ENCODE measurements at places on chromosomes 1 and 21. TPM values are rescaled to one million over a fixed set of nuclear protein-coding genes. Genes with fewer than 3 reads are reported as not detected.

Gene CACNA1S
- not detected for total RNA-seq

Gene HSPA6
- 0.30 TPM for total RNA-seq

Gene ZNF695
- total RNA-seq, result 1.6 TPM

Gene HSD3B1
- total RNA-seq, result not detected

Gene TSPAN1
- total RNA-seq, result 2.0 TPM

Gene TAS1R1
- total RNA-seq, result not detected

Gene SLFNL1
- total RNA-seq, result 0.46 TPM

Gene CFHR2
- not detected for total RNA-seq

Gene PRELP
- under 0.01 TPM for total RNA-seq

Gene SLC16A4
- total RNA-seq, result 6.8 TPM

Gene INKA2
- total RNA-seq, result 2.4 TPM

Gene CFAP141
- not detected for total RNA-seq

Gene GPR25
- not detected for total RNA-seq

Gene CRNN
- not detected for total RNA-seq

Gene KCNK1
- 7.5 TPM for total RNA-seq

Gene CD48
- total RNA-seq, result not detected

Gene RHEX
- not detected for total RNA-seq

Gene MYBPHL
- not detected for total RNA-seq

Gene GIPC2
- total RNA-seq, result 29.3 TPM

Gene CYP4Z1
- not detected for total RNA-seq

Gene RIPPLY3
- total RNA-seq, result not detected

Gene PFKFB2
- 1.6 TPM for total RNA-seq

Gene ASTN1
- not detected for total RNA-seq

Gene PLA2G2C
- not detected for total RNA-seq

Gene CFAP57
- 0.32 TPM for total RNA-seq

Gene PRAMEF11
- total RNA-seq, result not detected

Gene TMEM54
- 29.6 TPM for total RNA-seq

Gene SDC3
- total RNA-seq, result 4.5 TPM

Gene LRRC3
- total RNA-seq, result 0.61 TPM

Gene TMEM35B
- total RNA-seq, result 28.6 TPM

Gene RERE
- 38.3 TPM for total RNA-seq

Gene MAGI3
- total RNA-seq, result 10.1 TPM

Gene FAM110D
- 2.1 TPM for total RNA-seq

Gene IFNLR1
- total RNA-seq, result not detected

Gene IL6R
- 4.1 TPM for total RNA-seq

Gene MMP23B
- total RNA-seq, result 0.61 TPM

Gene ASAP3
- 7.1 TPM for total RNA-seq

Gene MATN1
- under 0.01 TPM for total RNA-seq

Gene CLEC20A
- not detected for total RNA-seq

Gene TAF12
- 39.8 TPM for total RNA-seq

Gene LMX1A
- total RNA-seq, result not detected

Gene OR2T11
- not detected for total RNA-seq

Gene CADM3
- total RNA-seq, result 15.8 TPM

Gene C4BPB
- not detected for total RNA-seq

Gene BRDT
- total RNA-seq, result not detected

Gene CD34
- total RNA-seq, result 5.8 TPM

Data from epithelial cell of umbilical artery (primary cell).